Cortex of kidney (tissue), 1 donor: ENCODE measurements at places on chromosomes 1 and 21.

DNA sequence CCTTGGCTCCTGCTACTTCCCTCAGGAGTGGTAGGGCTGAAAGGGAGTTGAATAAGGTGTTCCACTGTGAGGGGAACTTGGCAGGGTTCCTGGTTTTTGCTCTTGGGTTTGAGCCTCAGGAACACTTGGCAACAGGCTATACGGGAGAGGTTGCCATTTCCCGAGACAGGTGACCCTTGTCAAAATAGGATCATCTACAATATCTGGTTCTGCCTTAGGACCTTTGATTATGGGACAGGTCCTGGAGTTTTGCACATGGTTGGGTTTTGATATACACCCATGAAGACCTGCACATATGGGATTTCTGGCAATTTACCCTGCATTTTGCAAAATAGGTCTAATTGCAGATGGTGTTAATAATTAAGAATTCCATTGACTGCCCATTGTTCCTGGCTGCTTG lies 31.1 kb downstream of the YY1AP1 start:
- DNase-seq, result no peak

- DNase-seq, result no peak
Measured at GRCh38 chr1:83615370-83615769, 383.6 kb downstream of the TTLL7 start.

GRCh38 chr1:24297187-24297851 lies 21.8 kb upstream of the GRHL3 start:
- DNase-seq, result no peak

DNA sequence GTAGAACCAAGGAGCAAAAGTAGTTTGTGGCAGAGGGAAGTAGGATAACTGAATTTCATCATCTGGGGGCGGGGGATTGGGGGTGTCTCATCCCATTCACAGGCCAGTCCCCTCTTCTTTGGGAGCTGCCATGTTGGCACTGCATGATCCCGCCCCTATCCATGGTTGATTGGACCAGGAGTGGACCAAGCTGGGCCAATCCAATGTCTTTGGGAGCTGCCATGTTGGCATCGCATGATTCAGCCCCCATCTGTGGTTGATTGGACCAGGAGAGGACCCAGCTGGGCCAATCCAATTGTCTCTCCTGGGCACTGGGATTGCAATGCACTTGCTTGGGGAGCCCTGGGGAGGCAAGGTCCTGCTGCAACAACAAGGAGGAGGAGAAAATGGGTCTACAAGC lies 12.3 kb upstream of the ALPL start:
- DNase-seq, result no peak

- DNase-seq, result no peak
Measured at GRCh38 chr1:33524586-33524985, 52.1 kb downstream of the ZSCAN20 start.

- DNase-seq, result no peak
Measured at GRCh38 chr1:85396194-85396593, 68.8 kb downstream of the DDAH1 start.

DNA sequence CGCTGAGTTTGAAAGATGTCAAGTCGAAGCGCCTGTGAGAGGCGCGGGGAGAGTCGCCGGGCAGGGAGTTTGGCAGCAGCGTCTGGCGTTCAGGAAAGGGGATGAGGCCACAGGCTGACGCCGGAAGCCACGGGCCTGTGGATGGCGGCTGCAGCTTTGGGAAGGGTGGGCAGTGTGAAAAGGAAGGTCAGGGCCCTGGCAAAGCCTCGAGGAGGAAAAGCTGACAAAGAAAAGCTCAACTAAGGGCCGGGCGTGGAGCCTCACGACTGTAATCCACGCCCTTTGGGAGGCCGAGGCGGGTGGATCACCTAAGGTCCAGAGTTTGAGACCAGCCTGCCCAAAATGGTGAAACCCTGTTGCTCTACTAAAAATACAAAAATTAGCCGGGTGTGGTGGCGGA lies 25.2 kb upstream of the COX20 start:
- no peak for DNase-seq

DNA sequence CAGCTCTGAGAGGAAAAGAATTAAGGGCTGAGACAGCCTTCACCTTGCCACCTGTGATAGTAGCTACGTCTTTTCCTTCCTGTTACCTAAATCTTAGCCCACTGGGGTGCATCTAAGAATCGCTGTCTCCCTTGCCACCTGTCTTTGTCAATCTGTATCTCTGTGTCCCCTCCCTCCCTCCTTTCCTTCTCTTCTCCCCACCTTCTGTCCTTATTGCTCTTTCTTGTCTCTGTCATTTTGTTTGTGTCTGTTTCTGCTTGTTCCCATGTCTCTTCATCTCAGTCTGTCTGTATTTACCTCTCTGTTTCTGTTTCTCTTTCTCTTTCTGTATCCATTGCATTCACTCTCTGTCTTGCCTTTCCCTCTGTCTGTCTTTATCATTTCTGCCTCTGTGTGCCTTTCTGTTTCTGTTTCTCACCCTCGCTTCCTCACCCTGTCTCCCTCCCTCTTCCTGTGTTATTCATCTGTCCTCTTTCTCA lies 30.2 kb downstream of the SLC22A15 start:
- DNase-seq, result no peak

- no peak for DNase-seq
Measured at GRCh38 chr1:16298653-16299052, 53.6 kb downstream of the FBXO42 start.

- no peak for DNase-seq
Measured at GRCh38 chr21:39373634-39374033, 24.7 kb upstream of the HMGN1 start.

DNA sequence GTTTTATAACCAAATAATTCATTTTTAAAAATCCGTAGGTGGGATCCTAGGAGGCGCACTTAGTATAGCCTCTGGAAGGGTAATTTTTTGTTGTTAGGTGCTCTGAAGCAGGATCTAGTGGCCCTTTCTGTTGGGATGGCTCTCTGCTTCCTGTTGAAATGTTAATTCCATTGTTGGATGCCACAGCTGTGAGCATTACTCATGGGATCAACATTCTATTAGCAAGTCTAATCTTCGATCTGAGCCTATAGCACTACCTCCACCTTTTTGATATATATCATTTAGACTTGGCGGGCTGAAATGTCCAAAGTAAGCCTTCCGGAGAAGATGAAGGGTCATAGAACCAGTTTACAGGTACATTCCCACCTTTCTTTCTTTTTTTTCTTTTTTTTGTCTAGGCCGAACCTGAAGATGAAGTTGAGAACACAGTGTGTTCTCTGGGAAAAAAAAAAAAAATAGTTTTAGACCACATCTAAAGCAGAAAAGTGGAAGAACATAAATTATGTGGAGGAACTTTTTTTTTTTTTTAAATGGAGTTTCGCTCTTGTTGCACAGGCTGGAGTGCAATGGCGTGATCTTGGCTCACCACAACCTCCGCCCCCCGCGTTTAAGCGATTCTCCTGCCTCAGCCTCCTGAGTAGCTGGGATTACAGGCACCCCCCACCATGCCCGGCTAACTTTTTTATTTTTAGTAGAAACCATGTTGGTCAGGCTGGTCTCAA lies 1.4 kb downstream of the CXADR start:
- DNase-seq, result no peak

- DNase-seq, result no peak
Measured at GRCh38 chr1:145997016-145997717, 788 bp upstream of the TXNIP start.

- no peak for DNase-seq
Measured at GRCh38 chr1:153357853-153358690, at the start of gene S100A9. TSS of gene S100A9 (plus strand) at chr1:153357854. CDS start at chr1:153358284, 430 bp downstream.

GRCh38 chr1:173208146-173208545 lies 1.0 kb upstream of the TNFSF4 start:
- no peak for DNase-seq

- no peak for DNase-seq
Measured at GRCh38 chr1:66220477-66220876, 313.5 kb upstream of the SGIP1 start.

GRCh38 chr1:221164029-221164428 lies 284.8 kb downstream of the HLX start:
- DNase-seq, result no peak

DNA sequence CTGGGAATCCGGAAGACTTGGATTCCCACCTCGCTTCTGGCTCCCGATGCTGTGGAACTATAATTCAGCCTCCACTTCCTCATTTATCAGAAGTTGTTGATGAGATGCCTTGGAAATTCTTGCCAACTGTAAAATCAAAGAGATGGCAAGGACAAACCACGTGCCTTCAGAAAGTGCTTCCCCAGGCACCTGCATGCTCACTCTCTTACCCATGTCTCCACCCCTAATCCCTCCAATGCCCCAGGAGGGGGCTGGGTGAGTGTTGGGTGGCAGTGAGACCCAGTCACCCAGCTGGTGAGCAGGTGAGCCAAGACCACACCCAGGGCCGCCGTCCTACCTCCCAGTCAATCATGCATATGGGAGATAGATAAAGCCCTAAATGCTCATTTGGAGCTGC lies 160.8 kb downstream of the PSMG1 start:
- DNase-seq, result no peak

- no peak for DNase-seq
Measured at GRCh38 chr1:248793592-248793991, 32.1 kb downstream of the SH3BP5L start.

DNA sequence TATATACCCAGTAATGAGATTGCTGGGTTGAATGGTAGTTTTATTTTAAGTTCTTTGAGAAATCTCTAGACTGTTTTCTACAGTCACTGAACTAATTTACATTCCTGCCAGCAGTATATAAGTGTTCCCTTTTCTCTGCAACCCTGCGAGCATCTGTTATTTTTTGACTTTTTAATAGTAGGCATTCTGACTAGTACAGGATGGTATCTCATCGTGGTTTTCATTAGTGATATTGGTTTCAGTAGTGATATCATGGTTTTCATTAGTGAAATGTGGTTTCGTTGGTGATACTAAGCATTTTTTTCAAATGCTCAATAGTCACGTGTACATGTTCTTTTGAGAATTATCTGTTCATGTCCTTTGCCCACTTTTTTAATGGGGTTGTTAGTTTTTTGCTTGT lies 316.8 kb downstream of the PTBP2 start:
- DNase-seq, result no peak

GRCh38 chr1:76500116-76500515 lies 367.2 kb upstream of the ST6GALNAC5 start:
- DNase-seq, result no peak

GRCh38 chr1:46041551-46041950 lies 90.9 kb downstream of the PIK3R3 start:
- no peak for DNase-seq

GRCh38 chr1:6294890-6295556 lies 34.1 kb upstream of the GPR153 start:
- DNase-seq, result no peak

DNA sequence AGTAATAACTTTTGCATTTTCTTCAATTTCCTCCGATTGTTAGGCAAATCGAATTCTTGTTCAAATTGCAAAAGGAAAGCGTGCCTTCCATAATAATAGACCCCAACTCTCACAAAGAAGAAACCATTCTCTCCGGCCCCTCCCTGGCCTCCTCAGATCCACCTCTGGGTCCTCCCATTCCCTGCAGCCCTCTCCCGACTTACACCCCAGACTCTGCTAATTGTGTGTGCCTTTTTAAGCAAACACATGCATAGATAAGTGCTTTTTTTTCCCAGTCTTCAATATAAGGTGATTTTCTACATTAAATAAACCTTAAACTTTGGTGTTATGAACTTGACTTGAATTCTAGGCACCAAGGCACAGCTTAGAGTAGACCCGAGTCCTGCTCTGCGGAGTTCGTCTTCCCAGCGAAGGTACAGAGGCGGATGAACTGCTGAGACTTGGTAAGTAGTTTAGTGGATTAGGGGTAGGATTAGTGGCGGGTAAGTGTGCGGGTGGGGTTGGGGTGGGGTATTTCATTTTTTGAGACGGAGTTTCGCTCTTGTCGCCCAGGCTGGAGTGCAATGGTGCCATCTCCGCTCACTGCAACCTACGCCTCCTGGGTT lies 1.5 kb downstream of the L1TD1 start:
- no peak for DNase-seq

DNA sequence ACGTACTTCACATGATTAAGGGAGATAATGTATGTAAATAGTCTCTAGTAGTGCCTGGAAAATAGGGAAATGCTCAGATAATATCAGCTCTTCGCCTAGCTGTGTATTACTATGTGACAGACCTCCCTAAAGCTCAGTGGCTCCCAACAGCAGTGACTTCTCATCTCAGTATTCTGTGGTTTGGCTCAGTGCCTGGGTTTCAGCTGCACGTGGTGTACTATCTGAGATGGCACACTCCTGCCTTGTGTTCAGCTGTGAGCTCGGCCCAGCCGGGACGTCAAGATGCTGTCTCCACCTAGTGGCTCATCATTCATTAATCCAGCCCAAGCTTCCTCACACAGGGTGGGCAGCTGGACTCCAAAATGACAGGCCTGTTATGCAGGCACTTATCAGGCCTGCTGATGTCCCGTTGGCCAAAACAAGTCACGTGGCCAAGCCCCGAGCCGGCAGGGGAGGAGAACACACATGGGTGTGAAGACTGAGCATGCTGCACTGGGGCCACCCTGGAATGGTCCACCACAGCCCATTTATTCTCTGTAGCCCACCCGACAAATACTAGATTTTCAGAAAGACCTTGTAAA lies 17.8 kb downstream of the SLFNL1 start:
- DNase-seq, result no peak

DNA sequence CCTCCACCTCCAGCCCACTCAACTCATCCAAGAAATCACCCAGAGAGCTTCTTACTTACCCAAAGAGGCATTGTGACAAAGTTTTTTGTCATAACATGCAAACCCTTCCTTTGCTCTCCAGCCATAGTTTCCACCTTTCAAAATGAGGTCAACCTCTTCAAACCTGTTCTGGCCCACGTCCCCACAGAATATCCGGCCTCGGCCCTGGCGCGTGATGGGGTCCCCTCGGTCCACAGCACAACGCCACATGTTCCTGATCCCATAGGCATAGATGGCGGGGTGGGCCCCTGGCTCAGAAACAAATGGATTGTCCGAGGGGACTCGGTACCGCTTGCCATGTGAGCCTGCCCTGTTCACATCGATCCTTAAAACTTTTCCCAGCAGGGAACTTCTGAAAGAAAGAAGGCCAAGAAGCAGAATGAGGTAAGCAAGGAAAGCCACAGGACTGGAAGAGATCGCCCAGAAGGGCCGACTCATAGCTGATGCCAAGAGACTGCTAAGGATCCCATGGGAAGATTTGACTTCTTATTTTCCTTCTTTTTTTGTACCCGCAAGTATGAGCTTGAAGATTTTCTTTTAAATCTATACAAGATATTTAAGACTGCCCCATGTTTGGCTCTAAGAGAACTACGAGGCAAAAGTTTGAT lies 7.8 kb downstream of the HHIPL2 start:
- no peak for DNase-seq

DNA sequence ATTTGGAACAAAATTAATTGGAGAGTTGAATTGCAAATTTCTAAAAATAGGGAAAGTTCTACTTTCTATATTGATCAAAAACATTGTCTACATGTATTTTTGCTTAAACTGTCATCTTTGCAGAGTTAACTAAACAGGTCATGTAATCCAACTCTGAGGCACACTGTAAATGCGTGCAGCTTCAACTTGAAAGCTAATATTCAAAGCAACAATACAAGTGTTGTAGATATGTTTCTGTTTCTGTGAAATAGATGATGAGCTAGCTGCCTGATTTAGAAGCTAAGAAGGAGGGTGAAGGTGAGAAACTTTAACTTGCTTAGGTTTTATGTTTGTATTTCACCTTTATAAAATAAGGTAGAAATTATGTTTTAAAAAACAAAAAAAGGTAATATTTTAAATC lies 77.2 kb downstream of the IVNS1ABP start:
- no peak for DNase-seq
